Fibroblast of upper back skin (primary cell): ENCODE measurements at places on chromosomes 4 and X.
A peak's percentile ranks its signal among the peaks of the same experiment; 100 is the strongest.

DNA sequence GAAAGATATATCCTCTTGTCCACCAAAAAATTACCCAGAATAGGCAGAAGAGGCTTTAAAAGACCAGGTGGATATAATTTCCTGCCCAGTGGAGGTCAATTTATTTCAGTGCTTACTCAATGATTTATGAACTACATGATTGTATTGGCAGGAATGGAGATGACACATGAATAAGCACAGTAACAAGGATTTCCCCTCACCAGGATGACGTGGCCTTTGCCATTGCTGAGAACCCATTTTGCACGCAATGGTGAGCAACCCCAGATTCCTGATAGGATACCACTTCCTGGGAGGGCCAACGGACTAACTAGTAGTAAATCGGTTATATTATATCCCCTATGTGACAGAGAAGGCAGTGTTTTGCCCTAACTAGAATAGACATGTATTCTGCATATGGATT is 11.6 kb upstream of the TTC29 start:
- DNase-seq, result peak; percentile 91

DNA sequence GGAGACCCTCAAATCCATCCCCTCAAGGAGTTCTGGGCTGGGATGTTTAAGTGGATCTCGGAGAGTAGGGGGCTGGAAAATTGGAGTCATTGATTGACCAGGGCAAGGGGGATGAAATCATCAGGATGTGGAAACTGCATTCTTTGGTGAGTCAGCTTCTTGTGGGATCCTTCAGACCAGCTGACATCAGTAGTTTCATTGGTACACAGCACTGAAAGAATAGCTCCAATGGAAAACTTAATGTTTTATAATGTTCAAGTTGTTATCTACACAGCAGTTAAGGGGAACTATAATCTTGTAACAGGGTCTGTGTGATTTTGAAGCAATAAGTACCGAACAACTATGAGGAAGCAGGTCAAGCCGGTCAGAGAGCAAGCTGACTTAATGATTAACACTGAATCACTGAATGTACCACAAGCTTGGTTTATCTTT is 506.1 kb downstream of the RPA4 start:
- peak; percentile 80 for DNase-seq

- peak; percentile 49 for DNase-seq
Observed at GRCh38 chr4:25448379-25449109, 71.5 kb downstream of the ANAPC4 start.

GRCh38 chr4:141599853-141600252 is 36.5 kb upstream of the IL15 start:
- DNase-seq, result peak; percentile 33

GRCh38 chrX:644304-645281 is 14.0 kb downstream of the SHOX start:
- DNase-seq, result peak; percentile 27

GRCh38 chr4:26326791-26327190 is 6.0 kb downstream of the RBPJ start:
- DNase-seq, result peak; percentile 96

DNA sequence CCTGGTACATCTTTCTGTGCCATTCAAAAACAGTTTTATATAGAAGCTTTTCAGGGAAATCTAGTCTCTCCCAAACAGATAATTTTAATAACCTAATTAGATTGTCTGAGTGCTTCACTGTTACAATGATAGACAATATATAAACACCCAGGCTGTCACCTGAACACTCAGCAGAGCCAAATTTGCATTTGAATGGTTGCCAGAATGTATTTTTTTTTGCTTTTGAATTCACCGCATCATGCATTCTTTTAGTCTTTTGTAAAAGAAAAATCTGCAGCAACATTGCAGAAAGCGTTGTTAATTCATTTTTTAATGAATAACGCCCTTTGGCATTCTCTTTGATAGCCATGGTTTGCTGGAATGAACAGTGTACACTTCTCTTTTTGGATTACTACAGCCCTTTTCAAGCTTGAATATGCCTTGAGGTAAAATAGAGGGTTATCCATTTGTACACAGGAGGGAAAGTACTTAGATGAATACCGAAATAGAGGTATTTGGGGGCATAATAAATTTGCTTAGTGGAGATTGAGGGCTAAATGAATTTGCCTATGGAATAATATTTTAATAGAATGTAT is 175.0 kb upstream of the EPHA5 start:
- no peak for DNase-seq

DNA sequence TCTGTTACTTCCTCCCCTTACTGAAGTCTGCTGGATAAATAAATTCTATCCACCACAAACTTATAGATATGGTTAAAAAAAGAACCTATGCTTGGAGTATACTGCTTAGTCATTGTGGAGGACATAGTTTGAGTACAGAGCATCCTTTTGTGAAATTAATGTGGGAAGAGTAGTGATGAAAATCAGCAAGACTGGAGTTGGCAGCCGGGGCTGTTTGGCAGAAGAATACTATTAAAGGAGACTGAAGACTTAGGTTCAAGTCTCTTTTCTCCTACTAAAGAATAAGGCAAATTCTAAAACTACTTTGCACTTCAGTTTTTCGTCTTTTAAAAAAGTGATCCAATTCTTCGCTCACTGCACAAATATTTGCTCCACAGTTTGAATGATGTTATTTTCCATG is 326.6 kb upstream of the ATOH1 start:
- DNase-seq, result peak; percentile 3

DNA sequence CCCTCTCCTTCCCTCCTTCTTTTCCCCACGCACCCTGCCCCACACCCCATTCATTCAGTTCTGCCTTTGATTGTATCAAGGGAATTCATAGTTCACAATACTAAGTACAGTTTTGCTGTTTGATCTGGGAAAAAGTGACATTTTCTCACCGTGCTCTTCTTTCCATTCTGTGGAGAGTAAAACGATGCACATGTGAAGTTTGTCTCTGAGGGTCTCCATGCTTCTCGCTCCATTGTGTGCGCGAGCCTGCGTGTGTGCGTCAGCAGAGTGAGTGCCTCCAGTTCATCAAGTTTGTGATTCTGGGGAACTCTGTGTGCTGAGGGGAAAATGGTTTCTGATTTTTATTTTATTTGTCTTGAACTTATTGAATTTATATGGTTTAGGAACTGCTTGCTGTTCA is 1.9 kb downstream of the STK26 start:
- no peak for DNase-seq

DNA sequence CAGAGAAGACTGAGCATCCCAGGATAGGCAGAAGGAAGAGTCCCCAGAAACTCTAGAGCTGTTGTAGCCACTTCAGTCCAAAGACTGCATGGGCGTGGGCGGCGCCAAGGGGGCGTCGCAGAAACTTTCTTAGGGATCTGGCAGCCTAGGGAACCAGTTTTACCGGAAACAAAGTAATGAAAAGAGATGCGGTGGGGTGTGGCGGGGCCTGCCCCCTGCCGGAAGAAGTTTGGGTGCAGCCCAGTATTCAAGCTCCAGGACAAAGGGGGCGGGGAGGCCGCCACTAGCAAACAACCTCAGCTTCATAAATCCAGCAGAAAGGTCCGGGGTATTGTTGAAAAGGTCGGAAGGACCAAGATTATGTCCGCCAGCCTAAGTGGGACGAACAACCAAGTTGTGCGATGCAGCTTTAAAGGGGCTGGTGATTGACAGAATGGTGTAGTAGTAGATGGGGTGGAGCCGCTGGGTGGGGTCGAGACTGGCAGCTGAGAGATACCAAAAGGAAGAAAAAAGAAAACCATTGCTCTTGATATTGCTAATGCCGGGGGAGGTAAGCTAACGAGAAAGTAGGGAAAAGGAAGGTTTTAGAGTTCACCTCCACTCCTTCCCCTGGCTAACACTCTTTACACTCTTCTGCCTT is 190.5 kb downstream of the RRAGB start:
- DNase-seq, result peak; percentile 2

DNA sequence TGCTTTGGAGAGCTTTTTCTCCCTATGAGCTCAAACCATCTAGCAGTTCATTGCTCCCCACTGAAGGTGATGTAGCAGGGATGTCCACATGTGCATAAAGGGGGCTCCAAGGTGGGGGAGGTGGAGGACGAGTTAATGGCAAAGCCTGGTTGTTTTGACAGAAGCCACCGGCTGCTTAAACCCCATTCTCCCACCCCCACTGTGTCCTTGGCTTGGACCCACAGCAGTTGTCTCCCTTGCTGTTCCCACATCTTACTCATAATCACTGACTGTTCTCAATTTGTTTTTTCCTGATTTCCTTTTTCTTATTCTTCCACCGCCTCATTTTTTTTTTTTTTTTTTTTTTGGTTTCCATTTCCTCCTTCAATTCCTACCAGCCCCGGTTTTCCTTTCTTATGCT is 72.7 kb downstream of the GEMIN8 start:
- DNase-seq, result no peak

- peak; percentile 80 for DNase-seq
Observed at GRCh38 chr4:151227731-151228130, 49.2 kb upstream of the PRSS48 start.

DNA sequence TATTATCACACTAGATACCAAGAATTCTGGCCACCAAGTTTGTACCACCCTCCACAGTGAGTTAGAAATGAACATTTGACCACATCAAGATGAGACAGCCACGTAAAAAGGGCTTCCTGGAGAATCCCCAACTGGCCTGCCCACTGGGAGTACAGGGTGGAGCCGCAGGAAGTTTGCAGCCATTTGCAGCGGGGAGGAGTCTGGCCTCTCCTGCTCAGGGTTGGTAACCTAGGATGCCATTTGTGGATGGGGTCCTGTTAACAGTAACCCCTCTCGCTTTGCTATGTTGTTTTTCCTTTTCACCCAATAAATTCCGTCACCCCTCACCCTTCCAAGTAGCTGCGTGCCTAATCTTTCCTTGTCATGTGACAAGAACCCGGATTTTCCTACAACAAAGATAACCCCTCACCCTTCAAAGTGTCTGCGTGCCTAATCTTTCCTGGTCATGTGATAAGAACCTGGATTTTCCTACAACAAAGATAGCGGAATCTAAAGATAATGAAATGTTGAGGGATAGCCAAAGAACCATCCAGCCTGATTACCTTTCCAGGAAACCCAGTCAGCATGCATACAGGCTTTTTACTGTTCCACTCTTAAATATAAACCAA is 245.4 kb downstream of the NAF1 start:
- no peak for DNase-seq

DNA sequence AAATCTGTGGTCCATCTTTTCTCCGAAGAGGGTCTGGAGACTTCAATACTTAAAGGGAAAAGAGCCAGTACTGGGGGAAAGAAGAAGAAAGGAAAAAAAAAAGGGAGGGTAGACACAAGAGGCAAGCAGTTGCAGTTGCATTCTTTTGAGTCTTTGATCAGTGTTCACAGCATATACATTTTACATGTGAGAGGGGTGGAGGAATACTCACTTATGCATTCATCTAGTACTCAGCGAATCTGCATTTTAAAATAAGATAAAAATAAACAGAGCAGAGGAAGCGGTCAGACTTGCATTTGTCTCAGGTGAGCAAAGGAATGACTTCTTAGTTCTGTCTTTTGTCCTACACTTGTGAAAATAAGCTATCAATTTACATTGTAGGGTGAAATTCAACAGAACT is 275.6 kb downstream of the SLC7A11 start:
- DNase-seq, result no peak

DNA sequence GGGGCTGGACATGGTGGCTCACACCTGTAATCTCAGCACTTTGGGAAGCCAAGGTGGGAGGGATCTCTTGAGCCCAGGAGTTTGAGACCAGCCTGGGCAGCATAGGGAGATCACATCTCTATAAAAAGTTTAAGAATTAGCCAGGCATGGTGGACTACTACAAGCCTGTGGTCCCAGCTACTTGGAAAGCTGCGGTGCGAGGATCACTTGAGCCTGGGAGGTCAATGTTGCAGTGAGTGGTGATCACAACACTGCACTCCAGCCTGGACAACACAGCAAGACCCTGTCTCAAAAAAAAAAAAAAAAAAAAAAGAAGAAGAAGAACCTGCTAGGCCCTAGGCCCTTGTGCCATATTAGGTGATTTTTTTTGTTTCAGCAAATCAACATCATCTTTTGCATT is 12.2 kb downstream of the SRD5A3 start:
- DNase-seq, result no peak

GRCh38 chr4:151530230-151530629 is 121.3 kb downstream of the FHIP1A start:
- DNase-seq, result no peak

DNA sequence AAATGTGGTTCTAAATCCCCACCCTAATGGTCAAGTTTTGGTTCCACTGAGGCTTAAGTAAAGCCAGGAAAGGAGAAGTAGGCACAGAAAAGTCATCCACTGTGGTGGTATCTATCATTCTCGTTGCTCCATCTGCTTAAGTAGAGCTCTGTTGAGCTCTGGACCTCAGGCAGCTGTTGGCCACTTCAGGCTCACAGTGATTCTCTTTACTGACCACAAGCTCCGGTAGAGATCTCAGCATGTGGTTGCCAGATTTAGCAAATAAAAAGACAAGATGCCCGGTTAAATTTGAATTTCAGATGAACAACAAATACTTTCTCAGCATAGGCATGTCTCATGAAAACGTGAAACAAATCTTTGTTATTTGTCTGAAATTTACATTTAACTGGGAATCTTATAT is 132.3 kb upstream of the PTCHD1 start:
- no peak for DNase-seq

- peak; percentile 44 for DNase-seq
Observed at GRCh38 chr4:74364652-74365491, at the start of gene EREG. TSS of gene EREG (plus strand) at chr4:74365145. CDS start at chr4:74365309, 164 bp downstream.

DNA sequence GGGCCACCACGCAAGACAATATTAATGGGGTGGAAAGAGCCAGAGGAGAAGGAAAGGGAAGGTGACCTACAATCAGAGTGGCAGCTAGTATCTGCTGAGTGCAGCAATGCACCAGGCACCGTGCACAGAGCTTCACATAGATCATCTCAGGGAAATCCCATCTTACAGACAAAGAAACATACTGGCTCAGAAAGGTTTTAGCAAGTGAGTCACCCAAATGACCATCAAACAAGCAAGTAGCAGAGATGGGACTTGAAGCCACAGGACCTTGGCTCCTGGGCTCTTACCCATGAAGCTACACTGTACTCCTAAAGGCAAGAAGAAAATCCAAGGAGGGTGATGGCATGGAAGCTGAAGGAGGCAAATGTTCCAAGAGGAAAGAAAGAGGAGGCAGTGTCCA is 6.8 kb downstream of the ANXA5 start:
- peak; percentile 70 for DNase-seq
